ENCODE measurements at places on chromosomes 11 and 22.
A peak's percentile ranks its signal among the peaks of the same experiment; 100 is the strongest.

DNA sequence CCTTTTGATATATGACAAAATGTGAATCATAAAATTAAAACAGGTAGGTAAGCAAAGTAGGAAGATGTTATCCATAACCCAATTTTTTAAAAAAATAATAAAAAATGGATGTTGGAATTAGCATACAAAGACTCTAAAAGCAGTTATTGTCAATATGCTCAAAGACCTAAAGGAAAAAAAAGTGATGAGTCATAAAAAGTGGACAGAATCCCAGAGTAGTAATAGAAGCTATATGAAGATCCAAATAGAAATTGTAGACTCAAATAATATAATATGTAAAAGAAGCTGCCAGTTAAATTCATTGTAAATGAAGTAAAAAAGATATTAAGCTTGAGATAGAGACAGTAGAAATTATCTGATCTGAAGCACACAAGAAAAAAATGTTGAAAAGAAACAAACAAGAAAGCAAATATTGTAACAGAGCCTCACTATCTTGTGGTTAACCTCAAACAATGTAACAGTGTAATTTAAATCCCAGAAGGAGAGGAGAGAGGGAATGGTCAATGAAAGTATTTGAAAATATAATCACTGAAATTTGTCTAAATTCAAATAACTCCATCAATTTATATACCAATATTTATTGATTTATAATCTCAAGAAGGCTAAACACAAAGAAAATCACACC is 773.4 kb upstream of the RAG2 start:
- no peak for DNase-seq

DNA sequence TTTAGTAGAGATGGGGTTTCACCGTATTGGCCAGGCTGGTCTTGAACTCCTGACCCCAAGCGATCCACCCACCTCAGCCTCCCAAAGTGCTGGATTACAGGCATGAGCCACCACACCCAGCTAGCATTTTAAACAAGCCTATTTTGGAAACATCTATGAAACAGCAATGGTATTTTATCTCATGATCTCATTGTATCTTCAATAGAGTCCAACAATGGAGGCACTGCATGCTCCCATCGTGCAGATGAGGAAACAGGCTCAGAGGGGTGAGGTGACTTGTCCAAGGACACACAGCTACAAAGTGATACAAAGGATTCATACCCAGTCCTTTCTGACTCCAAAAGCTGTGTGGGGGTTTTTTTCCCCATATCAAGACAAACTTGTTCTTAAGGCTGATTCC is 39.0 kb upstream of the RTL6 start:
- DNase-seq: no peak

GRCh38 chr11:28836285-28837081 is 728.3 kb downstream of the METTL15 start:
- DNase-seq: no peak

DNA sequence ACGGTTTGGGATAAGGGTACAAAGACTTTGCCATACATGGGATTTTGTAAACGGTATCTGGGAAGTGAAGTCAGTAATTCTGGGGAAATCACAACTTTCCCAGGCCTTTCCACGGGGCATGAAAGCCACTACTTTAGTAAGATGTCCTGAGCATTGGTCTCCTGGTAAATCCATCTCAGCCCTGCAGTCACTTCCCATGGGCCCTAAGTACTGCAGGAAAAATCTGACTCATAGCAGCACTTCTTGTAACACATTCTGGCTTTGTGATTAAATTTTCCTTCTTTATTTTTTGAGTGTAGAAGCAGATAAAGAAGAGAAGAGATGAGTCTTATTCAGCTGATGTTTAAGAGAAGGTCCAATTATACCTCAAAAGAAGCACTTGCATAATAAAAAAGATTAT is 67.6 kb downstream of the BLID start:
- DNase-seq: no peak

DNA sequence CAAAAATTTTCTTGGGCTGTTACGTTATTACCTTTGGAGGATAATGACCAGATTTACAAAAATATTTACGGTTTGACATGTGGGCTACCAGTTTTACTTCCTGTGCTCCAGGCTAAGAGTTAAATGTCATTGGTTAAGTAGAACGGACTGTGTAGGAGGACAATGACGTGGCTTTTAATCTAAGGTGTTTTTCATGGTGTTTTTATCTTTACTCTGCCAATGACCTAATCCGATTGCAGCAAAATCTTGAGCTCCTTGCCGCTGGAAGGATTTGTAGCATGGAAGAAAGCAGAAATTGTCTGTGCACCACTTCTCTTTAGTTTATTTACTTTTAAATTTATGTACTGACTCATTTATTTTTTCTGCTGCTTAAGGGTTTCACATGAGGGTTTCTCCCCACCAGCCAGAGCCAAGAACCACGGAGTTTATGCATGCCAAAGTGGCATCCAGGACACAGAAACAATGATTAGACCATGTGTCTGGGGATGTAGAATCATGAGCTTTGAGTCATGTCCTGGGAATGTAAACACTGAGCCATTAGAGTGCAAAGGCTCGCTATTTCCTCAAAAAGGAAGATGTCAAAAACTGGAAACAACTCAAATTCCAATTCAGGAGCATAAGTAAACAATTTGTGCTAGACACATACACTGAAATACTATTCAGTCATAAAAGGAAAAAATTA is 1.9 kb upstream of the CARD16 start:
- no peak for DNase-seq

- DNase-seq: no peak
These were observed 17.9 kb upstream of the TPH1 start for GRCh38 chr11:18063862-18064434.

GRCh38 chr22:37283393-37283937 is 1.2 kb downstream of the CYTH4 start:
- DNase-seq: peak; percentile 43

DNA sequence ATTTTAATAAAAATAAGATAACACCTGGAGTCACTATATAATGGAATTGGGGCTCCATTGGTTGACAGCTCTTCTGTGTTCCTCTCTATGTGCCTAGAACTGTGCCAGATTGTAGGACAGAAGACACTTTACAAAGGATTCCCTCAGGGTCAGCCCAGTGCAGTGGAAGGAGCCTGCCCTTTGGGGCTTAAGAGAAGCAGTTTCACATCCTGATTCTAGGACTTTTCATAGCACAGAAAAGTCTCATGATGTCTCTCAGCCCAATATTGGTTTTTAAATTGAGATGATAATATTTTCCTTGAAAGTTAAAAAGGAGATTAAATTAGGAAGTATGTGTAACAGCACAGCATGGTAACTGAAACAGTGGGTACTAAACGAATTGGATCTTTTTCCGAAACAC is 7.1 kb downstream of the PLAAT4 start:
- no peak for DNase-seq

- DNase-seq: no peak
These were observed 30.4 kb downstream of the USH1C start for GRCh38 chr11:17513853-17514252.

DNA sequence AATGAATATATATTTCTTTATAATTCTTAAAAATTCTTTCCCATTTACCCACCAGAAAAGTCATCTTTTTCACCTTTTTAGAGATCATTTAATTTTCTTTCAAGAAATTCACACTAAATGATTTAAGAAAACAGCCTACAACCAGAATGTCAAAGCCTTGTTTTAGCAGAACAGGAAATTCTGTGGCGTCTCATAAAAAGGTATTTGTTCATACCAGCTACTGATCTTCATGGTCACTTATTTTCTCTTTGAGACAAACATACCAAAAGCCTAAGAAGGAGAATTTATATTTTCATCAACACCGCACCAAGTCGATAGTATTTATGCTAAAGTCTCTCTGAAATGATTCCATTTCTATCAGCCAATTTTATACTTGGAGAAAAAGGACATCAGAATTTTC is 105.3 kb downstream of the ETS1 start:
- no peak for DNase-seq

GRCh38 chr11:78420255-78420764 is 2.7 kb upstream of the GAB2 start:
- DNase-seq: peak; percentile 42

DNA sequence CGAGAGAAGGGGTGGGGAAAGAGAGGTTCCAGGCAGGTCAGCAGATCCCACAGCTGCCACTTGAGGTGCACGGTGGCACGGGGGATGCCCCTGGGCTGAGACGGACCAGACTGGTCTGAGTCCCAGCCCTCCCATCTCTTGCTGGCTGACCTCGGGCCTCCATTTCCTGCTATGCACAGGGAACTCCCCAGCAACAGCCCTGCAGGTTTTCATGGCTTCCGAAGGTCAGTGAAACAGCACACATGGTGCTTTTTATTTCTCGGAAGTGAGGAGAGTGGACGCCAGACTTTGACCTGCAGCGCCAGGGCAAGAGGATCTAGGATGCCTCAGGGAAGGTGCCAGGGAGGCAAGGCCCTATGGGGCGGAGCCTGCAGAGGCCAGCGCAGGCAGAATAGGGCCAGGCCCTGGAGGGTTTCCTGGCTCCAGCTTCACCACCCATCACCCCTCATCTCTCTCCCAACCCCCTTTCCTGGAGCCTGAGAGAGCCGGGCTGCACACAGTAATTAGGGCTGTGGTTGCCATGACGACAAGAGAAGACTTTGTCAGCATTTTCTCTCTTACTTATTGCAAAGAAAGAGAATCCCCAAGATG is 29.5 kb downstream of the SLC22A12 start:
- no peak for DNase-seq

- DNase-seq: no peak
These were observed 13.4 kb upstream of the ST14 start for GRCh38 chr11:130145975-130146776.

GRCh38 chr22:49226096-49226495 is 601.6 kb downstream of the BRD1 start:
- no peak for DNase-seq
